Activated CD4-positive, alpha-beta T cell treated with anti-CD3 and anti-CD28 coated beads, Interleukin-2, amount 10 ng/mL, durations not matched to agents 24 days and 14 days (primary cell): ENCODE measurements at places on chromosomes 11 and 22. TPM values are rescaled to one million over a fixed set of nuclear protein-coding genes. Genes with fewer than 3 reads are reported as not detected.

DNA sequence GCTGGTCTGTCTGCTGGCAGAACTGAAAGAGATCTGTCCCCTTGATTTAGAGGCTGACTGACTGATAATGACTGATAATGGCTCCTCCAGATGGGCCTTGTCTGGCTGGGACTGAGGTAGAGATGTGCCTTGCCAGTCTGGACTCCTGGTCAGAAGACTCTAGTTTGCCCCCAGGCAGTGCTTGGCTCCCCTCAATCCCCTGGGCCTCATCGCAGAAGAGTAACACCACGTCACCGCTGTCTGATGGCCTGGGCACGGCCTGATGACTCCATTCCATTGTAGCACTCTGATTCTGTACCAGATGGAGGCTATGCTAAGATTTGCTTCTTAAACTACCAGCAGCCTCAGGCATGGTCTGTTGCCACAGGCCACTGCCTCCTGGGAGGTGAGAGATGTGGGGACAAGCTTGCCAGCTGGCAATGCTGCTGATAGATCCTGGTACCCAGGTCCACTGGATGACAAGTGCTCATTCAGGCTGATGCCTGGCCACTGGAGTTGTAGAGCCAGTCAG, 19.1 kb downstream of the CYB5R2 start:
- no peak for DNase-seq

The MAP6 gene
- 0.09 and 0.14 TPM in 2 replicates for total RNA-seq

The TMEM86A gene
- total RNA-seq = 0.21 and 0.73 TPM in 2 replicates

- no peak for DNase-seq
These were observed 63.4 kb downstream of the MYO7A start for GRCh38 chr11:77191429-77191822.

The GSTT2B gene
- 0.36 TPM in 1 of 2 replicates, not detected in the other for total RNA-seq

GRCh38 chr22:39360242-39360641, 10.5 kb downstream of the SYNGR1 start:
- no peak for DNase-seq

The FIBIN gene
- total RNA-seq = not detected in 2 replicates

- no peak for DNase-seq
These were observed 74.2 kb downstream of the KIRREL3 start for GRCh38 chr11:126926376-126926791.

The MYOD1 gene
- total RNA-seq = not detected in 2 replicates

- DNase-seq = no peak
These were observed 10.4 kb upstream of the GRK2 start for GRCh38 chr11:67255864-67256263.

DNA sequence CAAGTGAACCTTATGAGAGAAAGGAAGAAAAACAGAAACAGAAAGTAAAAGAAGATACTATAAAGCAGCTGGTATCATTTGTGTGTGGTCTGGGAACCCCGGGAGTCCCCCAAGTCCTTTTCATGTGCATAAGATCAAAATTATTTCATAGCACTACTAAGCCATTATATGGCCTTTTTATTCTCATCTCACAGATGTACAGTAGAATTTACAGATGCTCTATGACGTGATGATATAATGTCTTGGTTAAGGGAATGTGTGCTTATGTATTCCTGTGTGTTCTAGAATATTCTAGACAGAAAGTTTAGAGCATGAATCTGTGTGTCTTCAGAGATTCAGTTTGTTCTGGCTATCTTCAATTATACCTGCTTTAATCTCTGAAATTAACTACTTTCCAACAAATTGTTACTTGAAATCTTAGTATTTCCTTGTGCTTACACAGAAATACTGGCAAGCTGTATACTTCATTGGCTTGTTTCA, 8.6 kb upstream of the TPP1 start:
- DNase-seq = peak; percentile 78

DNA sequence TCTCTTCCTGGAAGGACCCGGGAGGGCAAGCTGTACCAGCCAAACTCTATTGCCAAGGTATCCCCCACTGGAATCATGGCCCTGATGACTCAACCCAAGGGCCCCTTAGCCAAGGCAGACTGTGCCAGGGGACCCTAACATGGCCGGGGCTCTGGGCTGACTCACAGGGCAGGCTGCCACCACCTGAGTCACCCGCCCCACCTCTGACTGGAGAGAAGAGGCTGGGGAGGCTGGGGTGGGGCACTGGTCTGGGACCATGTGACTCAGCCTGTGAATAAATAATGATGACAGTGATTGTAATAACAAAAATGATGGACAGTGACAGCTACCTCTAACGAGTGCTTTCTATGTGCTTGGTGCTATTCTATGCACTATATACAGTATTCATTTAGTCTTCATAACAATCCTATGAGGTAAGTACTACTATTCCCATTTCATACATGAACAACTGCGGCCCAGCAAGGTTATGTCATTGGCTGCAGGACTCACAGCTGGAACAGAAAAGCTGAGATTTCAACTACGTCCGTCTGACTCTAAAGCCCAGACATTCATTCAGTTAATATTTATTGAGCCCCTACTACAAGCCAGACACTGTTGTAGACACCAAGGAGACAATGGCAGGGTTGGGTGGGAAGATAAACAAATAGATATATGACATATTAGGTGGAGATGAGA, 84.2 kb downstream of the FBXO7 start:
- DNase-seq = no peak

DNA sequence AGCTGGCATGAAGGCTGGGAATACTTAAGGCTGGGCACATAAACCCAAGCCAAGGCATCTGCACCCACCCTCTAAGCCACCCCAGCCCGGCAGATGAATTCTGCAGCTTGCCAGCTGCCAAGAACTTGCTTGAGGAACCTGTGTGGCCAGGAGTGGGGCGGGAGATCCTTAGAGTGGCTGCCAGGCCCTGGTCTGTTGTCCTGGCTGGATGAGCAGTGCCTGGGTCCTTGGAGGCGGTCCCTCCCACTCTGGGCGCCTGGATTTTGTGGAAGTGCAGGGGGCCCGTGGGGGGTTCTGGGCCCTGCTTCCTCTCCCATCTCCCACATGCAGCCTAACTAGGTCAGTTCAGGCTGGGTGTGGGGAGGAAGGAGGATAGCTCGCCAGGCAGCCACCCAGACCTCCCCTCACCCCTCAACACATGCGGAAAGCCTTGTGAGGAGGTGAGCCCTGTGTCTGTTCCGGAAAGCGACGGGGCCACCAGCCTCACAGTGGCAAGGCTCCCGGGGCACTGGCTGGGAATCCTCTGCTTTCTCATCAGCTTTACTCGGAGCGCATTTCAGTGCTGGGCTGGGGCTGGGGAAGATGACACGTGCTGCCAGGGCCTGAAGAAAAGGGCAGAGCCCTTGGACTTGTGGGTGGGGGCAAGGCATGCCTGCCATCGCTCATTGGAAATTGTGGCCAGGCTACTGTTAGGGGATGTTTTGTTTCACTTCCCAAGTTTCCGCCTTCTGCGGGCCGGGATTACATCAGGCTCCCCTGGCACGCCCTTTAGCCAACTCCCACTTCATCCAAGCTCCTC, 8.4 kb downstream of the DAGLA start:
- DNase-seq = no peak

The RBMXL2 gene
- not detected in 2 replicates for total RNA-seq
